ENCODE measurements at places on chromosomes 6 and 20.

- DNase-seq = no peak
Observed at GRCh38 chr6:27679308-27679963, 206.5 kb upstream of the ZNF184 start.

DNA sequence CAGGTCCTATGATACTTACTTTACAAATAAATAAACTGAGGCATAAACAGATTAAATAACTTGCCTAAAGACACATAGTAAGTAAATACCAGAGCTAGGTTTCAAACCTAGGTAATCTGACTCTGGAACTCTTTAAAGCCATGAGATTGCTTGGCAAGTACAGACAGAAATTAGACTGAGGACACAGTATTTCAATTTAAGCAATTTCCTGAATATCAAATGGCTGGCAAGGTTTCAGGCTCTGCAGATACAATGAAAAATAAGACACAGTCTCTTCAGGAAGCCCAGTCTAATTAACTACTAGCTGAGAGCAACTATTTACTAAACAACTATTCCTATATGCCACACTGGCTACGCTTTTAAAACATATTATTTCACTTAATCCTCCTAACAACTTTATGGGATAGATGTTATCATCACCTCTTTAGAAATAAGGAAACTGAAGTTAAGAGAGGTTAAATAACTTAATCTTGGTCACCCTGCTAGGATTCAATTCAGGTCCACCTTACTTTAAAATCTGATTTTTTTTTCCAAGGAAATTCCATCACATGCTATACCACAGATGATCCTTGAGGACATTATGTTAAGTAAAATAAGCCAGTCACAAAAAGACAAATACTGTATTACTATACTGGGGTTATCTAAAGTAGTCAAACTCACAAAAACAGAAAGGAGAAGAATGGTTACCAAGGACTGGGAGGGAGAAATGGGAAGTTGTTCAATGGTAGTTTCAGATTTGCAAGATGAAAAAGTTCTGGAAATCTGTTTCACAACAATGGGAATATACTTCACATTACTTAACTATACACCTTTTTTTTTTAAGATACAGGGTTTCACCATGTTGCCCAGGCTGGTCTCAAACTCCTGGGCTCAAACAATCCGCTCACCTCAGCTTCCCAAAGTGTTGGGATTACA is 4.1 kb downstream of the TRPC4AP start:
- no peak for DNase-seq

- DNase-seq = peak; percentile 63
Observed at GRCh38 chr6:167827583-167828324, 1.0 kb downstream of the AFDN start.

DNA sequence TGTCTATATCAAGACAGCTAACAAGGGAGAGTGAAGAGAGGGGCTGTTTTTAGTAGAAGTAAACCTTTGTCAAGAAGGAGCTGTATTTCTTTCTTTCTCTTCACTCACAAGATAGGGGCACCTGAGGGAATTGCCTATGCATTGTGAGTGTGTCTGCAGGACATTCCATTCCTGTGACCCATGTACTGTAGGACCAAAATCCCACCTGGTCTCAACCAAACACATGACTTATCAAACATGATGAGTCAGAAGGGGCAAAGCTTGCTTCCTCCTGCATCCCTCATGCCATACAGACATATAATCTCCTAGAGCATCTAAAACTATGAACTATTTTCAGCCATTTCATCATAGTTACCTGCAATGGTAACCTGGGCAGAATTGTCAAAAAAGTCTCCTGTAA is 21.8 kb downstream of the PKHD1 start:
- no peak for DNase-seq

GRCh38 chr6:26613201-26613600 is 16.4 kb downstream of the ABT1 start:
- no peak for DNase-seq

DNA sequence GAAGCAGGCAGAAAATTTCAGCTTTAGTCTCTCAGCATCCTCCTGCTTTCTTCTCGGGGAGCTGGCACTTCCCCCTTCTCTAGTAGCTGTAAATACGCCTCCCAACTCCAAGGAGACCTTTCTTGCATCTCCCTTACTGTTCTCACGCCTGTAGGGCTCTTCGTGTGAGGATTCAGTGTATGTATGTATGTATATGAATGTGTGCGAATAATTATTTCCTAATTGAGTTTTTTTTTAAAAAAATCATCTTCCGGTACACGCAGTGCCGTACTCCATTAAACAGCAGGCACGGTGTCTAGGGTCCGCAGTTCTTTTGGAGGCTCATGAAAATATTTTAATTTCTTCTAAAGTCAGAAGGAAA is 85.4 kb downstream of the HFE start:
- no peak for DNase-seq

DNA sequence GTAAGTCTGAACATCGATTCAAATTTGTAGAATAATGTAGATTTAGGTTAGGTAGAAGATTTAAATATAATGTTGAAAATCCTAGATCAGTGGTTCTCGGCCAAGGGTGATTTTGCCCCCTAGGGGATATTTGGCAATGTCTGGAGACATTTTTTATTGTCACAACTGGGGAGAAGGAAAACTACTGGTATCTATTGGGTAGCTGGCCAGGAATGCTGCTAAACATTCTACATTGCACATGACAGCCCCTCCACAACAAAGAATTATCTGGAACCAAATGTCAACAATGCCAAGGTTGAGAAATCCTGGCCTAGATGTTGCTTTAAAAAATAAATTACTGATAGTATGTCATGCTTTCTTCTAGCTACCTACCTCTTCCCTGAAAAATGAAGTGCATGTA is 76.1 kb downstream of the HIVEP2 start:
- DNase-seq = no peak

DNA sequence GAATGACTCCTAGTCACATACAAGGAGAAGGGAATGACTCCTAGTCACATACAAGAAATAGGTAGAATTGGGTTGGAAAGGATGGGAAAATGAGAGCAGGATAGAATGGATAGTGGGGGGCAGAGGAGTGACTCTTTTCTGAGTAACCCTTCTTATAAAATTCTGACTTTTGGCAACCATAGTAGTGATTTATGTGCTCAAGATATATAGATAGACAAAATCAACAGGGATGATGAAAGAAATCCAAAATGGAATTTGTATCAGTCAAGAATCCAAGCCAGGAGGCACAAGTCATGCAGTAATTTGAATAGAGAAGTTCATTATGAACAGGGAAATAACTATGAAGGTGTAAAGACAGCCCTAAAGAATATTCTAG is 41.7 kb downstream of the ADAT2 start:
- DNase-seq = no peak

DNA sequence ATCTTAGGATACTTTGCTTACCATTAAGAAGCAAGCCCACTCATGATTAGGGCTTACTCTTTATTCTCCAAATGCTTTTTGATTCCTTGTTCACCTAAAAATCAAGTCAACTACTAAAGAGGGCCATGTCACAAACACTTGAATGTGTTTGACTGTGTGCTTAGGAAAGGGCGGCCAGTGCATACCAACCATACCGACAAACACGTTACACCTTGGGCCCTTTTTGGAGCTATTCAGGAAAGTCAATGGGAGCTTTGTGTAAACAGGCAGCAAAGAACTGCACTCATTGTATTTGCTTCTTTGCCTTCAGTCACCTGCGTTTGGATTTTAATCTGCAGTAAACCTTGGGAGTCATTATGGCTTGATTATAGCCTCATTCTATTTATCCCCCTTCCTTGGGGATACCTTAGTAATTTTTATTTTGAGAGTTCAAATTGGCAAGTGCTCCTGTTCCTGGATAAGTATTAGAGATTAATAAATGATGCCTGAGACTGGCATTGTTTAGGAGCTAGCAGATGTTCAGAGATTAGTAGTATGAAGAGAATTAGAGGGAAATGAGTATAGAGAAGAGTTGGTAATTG is 102.6 kb upstream of the HDGFL1 start:
- DNase-seq = no peak

DNA sequence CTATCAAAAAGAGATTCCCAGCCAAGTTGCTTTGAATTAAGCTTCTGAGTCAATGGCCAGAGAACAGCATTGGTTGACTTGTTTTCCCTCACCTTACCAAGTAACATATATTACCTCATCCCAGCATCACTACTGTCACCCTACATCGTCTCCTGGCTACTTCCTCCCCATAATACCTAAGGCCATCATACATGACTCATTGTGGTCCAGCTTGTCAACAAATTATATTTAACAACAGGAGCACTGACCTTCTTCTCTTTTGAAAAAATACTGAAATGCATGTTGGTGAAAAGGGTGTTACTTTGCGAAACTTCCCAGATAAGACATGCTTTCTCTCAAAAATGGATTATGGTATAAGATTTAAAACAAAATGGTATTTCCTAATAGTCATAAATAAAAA is 106.9 kb downstream of the TBX18 start:
- no peak for DNase-seq

GRCh38 chr6:110491644-110492317 is 15.4 kb upstream of the SLC22A16 start:
- no peak for DNase-seq

DNA sequence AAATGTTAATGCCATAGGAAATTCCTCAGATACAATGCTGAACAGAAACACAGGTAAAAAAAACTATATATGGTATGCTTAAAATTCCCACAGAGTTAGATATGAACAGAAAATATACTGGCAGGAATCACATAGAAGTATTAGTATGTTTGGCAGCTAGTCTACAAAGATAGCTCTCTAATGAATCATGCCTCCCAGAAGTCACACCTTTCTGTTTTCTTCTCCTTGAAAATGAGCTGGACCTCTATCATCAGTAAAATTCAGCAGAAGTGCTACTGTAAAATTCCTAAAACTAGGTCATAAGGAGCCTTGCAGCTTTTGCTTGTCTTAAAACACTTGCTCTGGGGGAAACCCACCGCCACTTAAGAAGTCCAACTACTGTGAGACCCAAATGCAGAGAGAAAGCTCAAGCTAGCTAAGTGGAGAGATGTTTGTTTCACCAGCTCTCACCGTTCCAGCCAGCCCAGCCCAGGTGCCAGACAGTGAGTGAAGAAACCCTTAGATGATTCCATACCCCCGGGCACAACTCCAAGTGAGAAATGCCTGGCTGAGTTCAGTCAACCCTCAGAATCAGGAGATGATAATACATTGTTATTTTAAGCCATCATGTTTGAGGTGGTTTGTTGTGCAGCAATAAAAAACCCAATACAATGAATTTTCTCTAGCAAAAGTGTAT is 43.0 kb downstream of the TSPYL4 start:
- DNase-seq = no peak

GRCh38 chr6:27251112-27251605 is 3.7 kb downstream of the PRSS16 start:
- DNase-seq = peak; percentile 84

DNA sequence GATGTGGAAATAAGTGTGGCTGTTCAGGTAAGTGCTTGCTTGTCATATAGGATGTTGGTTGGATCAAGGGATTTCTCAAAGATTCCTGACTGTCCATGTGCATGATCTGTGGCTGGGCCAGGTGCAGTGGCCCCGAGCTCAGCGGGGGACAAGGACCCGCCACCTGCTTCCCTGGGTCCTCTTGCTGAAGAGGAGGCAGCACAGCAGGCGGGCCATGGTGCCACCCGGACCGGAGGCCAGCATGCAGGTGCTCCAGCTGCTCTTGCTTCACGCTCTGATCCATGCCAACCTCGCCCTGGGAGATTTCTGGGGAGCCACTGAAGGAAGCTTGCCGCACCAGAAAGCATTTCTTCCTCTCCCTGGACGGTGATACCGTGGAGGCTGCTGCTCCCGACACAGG is 173.8 kb downstream of the HIVEP2 start:
- DNase-seq = no peak

DNA sequence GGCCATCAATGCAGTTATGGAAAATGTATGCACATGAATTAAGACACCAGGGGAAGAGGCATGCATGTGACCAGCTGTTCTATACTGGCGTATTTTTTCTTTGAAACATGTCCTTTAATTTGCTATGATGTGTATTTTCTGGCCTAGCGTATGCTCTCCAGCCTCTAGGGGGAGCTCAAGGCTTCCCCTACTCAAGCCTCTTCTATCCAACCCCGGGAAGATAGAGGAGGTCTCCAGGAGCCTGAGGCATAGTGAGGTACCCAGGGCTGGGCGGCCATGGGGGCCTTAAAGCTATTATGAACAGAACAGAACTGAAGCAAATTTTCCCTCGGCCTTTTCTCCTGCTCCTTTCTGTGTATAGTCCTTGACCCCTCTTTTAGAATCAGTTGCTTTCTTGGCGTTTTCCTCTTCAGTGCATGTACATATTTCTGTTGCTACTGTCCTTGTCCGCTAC is 528.9 kb downstream of the MAFB start:
- DNase-seq = no peak

DNA sequence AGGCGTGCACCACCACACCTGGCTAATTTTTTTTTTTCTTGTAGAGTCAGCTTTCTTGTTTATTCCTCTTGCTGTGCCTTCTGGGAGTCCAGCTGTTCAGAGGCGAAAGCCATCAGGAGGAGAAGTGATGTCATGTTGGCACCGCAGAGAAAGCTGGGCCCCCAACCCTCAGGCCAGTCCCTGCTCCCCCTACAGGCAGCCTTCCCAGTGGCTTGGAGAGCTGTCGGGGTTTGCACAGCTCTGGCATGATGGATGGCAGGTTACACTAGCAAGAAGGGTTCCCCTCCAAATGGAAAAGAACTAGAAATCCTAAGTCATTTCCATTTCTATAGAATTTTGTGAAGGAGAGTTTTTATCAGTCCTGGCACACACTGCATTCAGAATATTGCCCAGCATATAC is 72.6 kb downstream of the C6orf52 start:
- DNase-seq = no peak

- DNase-seq = no peak
Observed at GRCh38 chr6:139479433-139480222, 105.2 kb upstream of the CITED2 start.

DNA sequence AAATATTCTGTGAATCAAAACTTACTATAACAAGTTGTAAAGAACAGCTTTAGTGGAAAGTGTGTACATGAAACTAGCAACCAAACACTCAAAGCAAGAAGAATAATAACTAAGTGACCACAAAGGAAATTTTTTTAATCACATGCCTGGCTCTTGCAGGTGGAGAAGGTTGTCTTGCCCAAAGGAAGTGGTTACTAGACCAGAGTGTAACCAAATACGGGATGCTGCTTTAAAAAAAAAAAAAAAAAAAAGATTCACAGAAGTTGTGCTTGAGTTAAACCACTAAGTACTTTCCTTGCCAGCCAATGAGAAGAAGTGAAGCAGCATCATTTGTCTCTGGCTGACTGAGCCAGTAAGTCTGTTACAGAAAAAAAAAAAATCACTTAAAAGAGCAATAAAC is 19.1 kb upstream of the HLA-DQB1 start:
- peak; percentile 80 for DNase-seq

- peak; percentile 27 for DNase-seq
Observed at GRCh38 chr20:5056801-5057599, 55.7 kb upstream of the SLC23A2 start.

GRCh38 chr6:30219244-30219643 is 6.0 kb upstream of the TRIM26 start:
- DNase-seq = no peak
